ENCODE measurements at places on chromosomes 6 and 20.
A peak's percentile ranks its signal among the peaks of the same experiment; 100 is the strongest.

DNA sequence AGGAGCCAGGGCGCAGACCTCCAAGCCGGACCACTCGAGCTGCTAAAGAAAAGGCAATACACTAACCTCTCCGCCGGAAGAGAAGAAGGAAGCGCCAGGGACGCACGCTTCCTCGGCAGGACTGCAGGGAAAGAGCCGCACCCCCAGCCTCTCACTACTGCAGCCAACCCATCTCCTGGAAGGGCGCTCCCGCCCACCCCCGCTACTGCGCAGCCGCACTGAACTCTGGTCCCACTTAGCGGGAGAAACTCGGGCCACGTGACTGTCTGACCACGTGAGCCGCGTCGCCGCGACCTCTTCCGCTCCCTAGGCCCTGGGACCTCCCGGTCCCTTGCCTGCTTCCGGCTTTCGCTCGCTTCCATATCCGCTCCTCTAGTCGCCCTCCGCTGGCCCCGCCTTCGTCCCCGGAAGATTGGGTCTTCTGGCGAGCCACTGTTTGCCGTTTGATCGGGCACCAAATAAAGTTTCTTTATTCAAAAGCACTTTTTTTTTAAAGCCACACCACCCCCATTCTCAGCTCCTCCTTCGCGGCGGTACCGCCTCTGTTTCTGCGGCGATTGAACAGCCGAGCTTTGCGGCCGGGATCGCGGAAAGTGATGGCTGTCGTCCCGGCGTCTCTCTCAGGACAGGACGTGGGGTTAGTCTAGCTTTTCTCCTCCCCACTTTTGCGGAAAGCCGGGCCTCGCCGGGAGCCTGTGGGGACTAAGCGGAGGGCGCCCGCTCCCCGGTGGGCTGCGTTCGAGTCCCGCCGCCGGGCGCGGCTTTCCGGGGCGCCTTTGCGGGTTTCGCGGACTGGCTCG lies at the start of gene RMND1:
TSS of gene RMND1 (minus strand) at position 177 of the 800 bp plus-strand sequence. CDS start 6,315 bp downstream, outside the sequence.
- DNase-seq, result peak; percentile 99

- no peak for DNase-seq
These were observed 22.2 kb downstream of the AHI1 start for GRCh38 chr6:135475292-135475886.

- no peak for DNase-seq
These were observed 79.2 kb upstream of the STMND1 start for GRCh38 chr6:17022604-17023003.

DNA sequence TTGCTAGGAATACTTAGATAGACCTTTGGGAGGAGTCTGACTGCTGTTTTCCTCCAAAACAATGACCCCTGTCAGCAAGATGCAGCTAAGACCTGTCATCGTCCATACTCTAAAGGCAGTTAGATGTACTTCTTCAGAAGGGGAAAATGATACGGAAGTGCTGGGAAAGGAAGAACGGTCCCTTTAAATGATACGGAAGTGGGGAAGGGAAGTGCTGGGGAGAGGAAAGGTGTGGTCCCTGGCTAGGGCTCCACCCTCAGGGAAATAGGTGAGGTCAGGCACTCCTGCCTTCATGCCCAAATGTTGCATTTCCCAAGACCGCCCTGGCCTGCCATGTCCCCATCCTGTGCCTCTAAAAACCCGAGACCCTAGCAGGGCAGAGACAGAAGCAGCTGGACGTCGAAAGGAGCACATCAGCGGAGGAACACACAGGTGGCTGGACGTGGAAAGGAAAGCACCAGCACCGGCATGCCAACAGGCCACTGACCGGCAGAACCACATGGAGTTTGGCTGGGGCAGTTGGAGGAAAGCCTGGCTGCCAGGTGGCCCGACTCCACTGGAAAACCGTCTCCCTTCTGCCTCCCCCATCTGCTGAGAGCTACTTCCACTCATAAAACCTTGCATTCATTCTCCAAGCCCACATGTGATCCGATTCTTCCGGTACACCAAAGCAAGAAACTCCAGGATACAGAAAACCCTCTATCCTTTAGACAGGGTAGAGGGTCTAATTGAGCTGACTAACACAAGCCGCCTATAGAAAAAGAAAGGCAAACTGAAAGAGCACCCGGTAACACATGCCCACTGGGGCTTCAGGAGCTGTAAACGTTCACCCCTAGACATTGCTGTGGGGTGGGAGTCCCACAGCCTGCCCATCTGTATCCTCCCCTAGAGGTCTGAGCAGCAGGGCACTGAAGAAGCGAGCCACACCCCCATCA lies 94.6 kb downstream of the FAXC start:
- DNase-seq, result no peak

GRCh38 chr20:60313191-60313590 lies 355.0 kb downstream of the CDH26 start:
- DNase-seq, result no peak

DNA sequence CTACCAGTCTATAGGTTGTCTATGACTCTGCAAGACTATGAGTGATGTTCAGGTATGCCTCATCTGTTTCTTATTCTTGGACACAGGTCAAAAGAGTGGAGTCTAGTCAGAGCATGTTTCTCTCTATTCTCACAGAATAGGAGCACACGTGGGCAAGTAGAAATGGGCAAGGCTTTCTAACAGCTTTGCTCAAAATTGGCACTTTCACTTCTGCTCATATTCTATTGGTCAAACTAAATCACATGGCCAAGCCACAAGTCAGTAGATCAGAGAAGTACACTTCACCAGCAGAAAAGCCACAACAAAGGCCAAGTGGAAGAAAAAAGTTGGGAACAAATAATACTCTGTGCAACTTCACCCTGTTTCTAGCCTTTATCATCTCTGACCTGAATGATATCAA lies 354.5 kb upstream of the SYNCRIP start:
- no peak for DNase-seq

GRCh38 chr6:160180706-160181105 lies 59.1 kb downstream of the SLC22A1 start:
- no peak for DNase-seq
